ENCODE measurements at places on chromosomes 7 and 10.
A peak's percentile ranks its signal among the peaks of the same experiment; 100 is the strongest.

DNA sequence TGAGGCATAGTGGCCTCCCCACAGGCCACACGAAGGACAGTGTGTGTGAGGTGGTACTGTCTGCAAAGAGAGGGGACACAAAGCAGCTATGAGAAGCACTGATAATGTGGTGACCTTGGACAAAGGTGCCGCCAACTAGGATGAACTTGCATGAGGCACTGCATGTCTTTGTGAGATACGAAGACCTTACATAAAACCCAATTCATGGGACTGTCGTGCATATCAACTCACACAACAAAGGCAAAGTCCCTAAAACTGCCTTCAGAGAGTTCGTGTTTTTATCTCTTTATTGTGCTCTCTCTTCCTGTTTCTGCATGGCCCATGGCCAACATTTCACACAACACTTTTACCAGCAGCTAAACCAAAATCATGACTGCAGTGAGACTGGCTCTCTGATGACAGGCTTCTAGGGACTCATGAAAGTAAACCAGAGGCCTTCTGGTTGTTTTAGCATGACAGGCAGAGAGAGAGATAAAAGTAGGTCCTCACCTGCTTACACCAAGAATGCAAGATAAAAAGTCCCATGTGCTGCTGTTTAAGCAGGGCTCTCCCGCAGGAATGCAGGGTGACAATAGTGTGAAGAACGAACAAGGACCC is 347.8 kb downstream of the ELMO1 start:
- DNase-seq = no peak
- peaks cover 21% of the 10 kb centered on the region for H3K4me1 ChIP-seq
- no peaks in the 10 kb centered on the region for H3K27me3 ChIP-seq
- peaks cover 37% of the 10 kb centered on the region for H3K36me3 ChIP-seq
- H3K4me3 ChIP-seq = no peak overlapping the region
- no peak overlapping the region for H3K27ac ChIP-seq

DNA sequence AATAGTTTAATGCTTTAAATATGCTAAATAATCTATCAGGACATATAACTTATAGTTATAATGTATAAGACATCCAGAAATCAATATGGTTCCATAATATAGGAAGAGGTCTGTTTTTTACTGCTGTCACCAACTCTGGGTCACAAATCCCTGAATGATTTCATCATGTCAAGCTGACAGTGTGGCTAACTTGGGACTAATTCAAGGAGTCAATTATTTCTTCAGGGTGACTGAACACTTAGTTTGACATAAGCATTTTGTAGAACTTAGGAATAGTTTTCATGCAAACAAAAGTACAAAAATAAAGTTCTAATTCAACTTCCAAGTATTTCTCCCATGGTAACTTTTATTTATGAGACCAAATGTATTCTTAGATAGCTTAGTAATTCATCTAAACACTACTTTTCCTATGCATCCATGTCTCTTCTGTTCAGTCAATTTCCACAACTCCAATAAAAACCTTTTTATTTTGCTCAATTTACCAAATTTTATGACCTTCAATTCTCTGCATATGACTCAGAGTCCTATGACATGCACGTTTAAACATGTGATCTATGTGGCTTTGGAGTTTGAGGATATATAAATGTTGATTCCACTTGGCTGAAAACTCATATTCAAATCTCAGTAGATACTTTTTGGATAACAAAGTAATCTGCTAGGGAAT is 40.3 kb upstream of the GNAT3 start:
- no peaks in the 10 kb centered on the region for H3K27me3 ChIP-seq
- H3K4me3 ChIP-seq = no peak overlapping the region
- no peaks in the 10 kb centered on the region for H3K36me3 ChIP-seq
- H3K27ac ChIP-seq = no peak overlapping the region
- no peak for DNase-seq

GRCh38 chr7:94028768-94029167 is 24.6 kb upstream of the BET1 start:
- DNase-seq = no peak
- H3K4me1 ChIP-seq = no peaks in the 10 kb centered on the region
- no peak overlapping the region for H3K4me3 ChIP-seq
- peaks cover 36% of the 10 kb centered on the region for H3K27me3 ChIP-seq
- no peak overlapping the region for H3K27ac ChIP-seq
- H3K36me3 ChIP-seq = no peaks in the 10 kb centered on the region

GRCh38 chr10:88870089-88870488 is 10.0 kb upstream of the STAMBPL1 start:
- no peaks in the 10 kb centered on the region for H3K4me1 ChIP-seq
- DNase-seq = no peak
- peaks cover 1% of the 10 kb centered on the region for H3K36me3 ChIP-seq
- H3K27me3 ChIP-seq = peaks cover 9% of the 10 kb centered on the region
- H3K27ac ChIP-seq = no peak overlapping the region

GRCh38 chr10:3786295-3787015 is 1.4 kb upstream of the KLF6 start:
- peaks cover 39% of the 10 kb centered on the region for H3K36me3 ChIP-seq
- DNase-seq = peak; percentile 27
- H3K4me1 ChIP-seq = peaks cover 32% of the 10 kb centered on the region
- H3K27ac ChIP-seq = peak overlapping the region; percentile 97

- peak within 1 kb of the TSS; percentile 85 for H3K27ac ChIP-seq
- peaks cover 13% of the 10 kb centered on the region for H3K36me3 ChIP-seq
- H3K4me1 ChIP-seq = peaks cover 29% of the 10 kb centered on the region
- peak within 1 kb of the TSS; percentile 91 for H3K4me3 ChIP-seq
- peak; percentile 92 for DNase-seq
Observed at GRCh38 chr7:149239345-149240143, at the start of gene ZNF212. ZNF212 (plus strand) TSS chr7:149239651; CDS start chr7:149239779, 128 bp downstream.

GRCh38 chr7:33921216-33921938 is 16.0 kb downstream of the BMPER start:
- DNase-seq = no peak
- no peaks in the 10 kb centered on the region for H3K36me3 ChIP-seq
- no peak overlapping the region for H3K27ac ChIP-seq
- H3K27me3 ChIP-seq = peaks cover 16% of the 10 kb centered on the region

DNA sequence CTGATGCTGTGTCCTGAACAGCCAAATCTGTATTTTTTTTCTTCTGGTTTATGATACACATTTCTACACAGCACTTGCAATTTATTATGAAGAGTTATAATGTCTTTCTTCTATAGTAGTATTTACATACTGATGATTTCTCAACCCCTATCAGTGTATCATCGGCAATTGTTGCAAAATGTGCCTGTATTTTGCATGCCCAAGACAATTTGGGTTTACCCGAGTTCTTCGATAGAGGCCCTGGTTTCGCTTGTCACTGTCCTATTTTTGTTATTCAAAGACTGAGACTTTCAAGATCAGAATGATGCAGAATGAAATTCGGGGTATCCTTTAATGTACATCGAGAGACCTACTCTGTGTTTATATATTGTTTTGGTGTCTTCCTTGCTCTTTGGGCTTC is 184.5 kb upstream of the PRSS58 start:
- peaks cover 37% of the 10 kb centered on the region for H3K4me1 ChIP-seq
- no peak overlapping the region for H3K27ac ChIP-seq
- H3K4me3 ChIP-seq = no peak overlapping the region

DNA sequence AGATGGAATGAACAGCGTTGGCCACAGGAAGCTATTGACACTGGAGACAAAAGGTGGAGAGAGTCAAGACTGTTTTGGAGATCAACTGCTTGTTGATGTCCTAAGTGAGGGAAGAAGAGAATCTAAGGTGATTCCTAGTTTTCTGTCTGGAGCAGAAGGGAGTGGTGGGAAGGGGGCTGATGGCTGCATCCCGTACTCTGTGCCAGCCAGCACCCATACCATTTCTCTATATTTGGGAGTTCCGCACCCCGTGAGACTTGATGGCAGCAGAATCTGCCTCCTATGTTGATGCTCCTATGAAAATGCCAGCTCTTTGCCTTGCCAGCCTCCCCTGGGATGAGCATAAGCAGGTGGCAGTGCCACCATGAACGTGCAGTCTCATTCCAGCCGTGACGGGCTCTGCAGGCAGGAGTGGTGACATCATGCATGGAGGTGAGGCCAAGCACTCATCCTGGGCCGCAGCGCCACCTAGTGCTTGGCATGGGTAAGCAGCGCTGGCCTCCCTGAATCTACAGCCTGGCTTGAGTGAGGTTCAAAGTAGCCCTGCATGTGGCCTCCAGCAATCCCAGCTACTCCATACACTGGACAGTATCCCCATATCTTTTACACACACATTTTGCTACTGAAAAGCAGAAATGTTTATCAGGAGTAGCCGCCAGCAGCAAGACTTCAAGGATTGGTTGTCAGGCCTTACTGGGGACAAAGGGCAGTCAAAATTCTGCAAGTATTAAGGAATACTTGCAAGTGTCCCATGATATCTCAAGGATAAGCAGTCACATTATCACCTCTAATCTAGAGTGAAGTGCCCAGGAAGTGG is 43.0 kb downstream of the PODXL start:
- no peaks in the 10 kb centered on the region for H3K36me3 ChIP-seq
- peak; percentile 79 for DNase-seq
- no peak overlapping the region for H3K4me3 ChIP-seq
- peaks cover 9% of the 10 kb centered on the region for H3K27me3 ChIP-seq

- DNase-seq = peak; percentile 89
- peaks cover 18% of the 10 kb centered on the region for H3K36me3 ChIP-seq
- H3K4me1 ChIP-seq = peaks cover 25% of the 10 kb centered on the region
- H3K4me3 ChIP-seq = peak within 1 kb of the TSS; percentile 100
- peaks cover 6% of the 10 kb centered on the region for H3K27me3 ChIP-seq
Observed at GRCh38 chr7:39949971-39950472, at the start of gene CDK13. CDK13 (plus strand) TSS chr7:39950256; CDS start chr7:39950642, 386 bp downstream.

GRCh38 chr7:112540839-112541577 is 60.2 kb downstream of the LSMEM1 start:
- no peaks in the 10 kb centered on the region for H3K36me3 ChIP-seq
- no peak for DNase-seq
- peaks cover 37% of the 10 kb centered on the region for H3K27me3 ChIP-seq
- no peak overlapping the region for H3K27ac ChIP-seq
- H3K4me1 ChIP-seq = no peaks in the 10 kb centered on the region

- no peak for DNase-seq
- H3K36me3 ChIP-seq = no peaks in the 10 kb centered on the region
- H3K27me3 ChIP-seq = no peaks in the 10 kb centered on the region
- H3K4me1 ChIP-seq = no peaks in the 10 kb centered on the region
Observed at GRCh38 chr7:159094023-159094740, 50.5 kb downstream of the VIPR2 start.

GRCh38 chr10:42866115-42866995 is 83.8 kb downstream of the BMS1 start:
- peak overlapping the region; percentile 42 for H3K4me3 ChIP-seq
- H3K36me3 ChIP-seq = no peaks in the 10 kb centered on the region
- DNase-seq = peak; percentile 56
- peaks cover 37% of the 10 kb centered on the region for H3K27me3 ChIP-seq

DNA sequence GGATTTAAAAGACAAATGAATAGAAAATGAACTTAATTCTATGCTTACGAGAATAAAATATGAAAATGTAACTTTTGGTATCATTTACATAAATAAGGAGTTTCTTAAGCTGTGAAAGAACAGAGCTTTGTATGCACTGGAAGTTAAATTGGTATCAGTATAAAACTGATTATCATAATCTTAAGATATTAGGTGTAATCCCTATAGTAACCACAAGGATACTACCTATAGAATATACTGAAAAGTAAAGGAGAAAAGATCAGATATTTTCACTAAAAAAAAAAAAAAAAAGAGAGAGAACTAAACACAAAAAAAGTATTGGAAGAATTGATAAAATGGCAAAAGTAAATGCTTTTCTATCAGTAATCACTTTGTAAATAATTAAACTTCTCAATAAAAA is 100.1 kb downstream of the TWIST1 start:
- no peaks in the 10 kb centered on the region for H3K4me1 ChIP-seq
- H3K36me3 ChIP-seq = no peaks in the 10 kb centered on the region
- no peak for DNase-seq
- no peak overlapping the region for H3K27ac ChIP-seq

DNA sequence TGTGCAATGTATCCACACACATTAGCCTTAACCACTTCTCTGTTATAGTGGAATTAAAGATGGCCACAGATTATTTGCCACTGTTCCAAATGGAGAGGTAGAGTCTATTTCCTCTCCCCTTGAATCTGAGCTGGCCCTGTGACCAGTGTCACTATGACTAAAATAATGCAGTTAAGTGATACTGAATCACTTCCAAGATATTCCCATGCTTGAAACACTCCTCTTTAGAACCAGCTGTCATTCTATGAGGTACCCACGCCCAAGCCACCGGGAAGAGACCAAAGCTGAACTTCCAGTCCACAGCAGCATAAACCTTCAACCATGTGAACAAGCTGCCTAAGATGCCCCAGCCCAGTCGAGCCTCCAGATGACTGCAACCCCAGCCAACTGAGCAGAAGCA is 2.1 kb upstream of the DHX32 start:
- H3K36me3 ChIP-seq = peaks cover 21% of the 10 kb centered on the region
- no peak for DNase-seq
- no peak overlapping the region for H3K4me3 ChIP-seq
- no peaks in the 10 kb centered on the region for H3K27me3 ChIP-seq
- peaks cover 4% of the 10 kb centered on the region for H3K4me1 ChIP-seq

GRCh38 chr7:69213878-69214277 is 384.4 kb upstream of the AUTS2 start:
- H3K27me3 ChIP-seq = no peaks in the 10 kb centered on the region
- no peaks in the 10 kb centered on the region for H3K4me1 ChIP-seq
- DNase-seq = no peak
- H3K36me3 ChIP-seq = no peaks in the 10 kb centered on the region
- no peak overlapping the region for H3K27ac ChIP-seq

DNA sequence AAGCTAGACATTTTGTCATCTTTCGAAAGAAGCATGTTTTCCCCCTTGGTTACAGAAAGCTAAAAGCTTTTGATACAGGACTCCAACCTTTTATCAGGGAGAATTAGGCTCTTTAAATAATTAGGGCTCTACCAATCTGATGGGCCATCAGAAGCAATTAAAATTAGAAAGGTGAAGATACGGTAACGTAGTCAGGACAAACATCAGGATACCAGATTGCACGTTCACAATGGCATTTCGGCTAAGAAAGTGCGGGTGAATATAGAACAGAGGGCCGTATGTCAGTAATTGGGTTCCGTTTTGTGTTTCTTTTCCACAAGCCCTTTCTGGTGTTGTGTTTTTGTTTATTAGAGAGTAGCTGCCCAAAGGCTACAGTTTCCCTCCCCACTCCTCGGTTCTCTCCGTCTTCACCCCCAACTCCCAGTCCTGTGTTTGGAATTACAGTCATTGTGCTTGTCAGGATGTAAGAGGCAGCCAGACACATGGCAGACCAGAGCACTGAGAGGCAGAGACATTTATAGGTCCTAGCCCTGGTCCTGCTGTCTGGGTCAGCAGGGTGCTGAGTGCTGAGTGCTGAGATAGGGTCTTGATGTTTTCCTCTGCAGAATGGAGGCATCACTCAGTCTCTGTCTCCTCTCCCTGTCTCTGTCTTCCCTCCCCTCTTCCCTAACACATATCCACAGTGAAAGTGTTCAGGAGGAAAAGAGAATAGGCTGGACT is 5.5 kb downstream of the PFKP start:
- no peak overlapping the region for H3K4me3 ChIP-seq
- no peak for DNase-seq
- no peak overlapping the region for H3K27ac ChIP-seq
- peaks cover 53% of the 10 kb centered on the region for H3K4me1 ChIP-seq
- peaks cover 72% of the 10 kb centered on the region for H3K36me3 ChIP-seq
- H3K27me3 ChIP-seq = no peaks in the 10 kb centered on the region
